Right cardiac atrium (tissue), 5 donors: ENCODE measurements at places on chromosomes 16 and 17. TPM values are rescaled to one million over a fixed set of nuclear protein-coding genes. Genes with fewer than 3 reads are reported as not detected.
A peak's percentile ranks its signal among the peaks of the same experiment; 100 is the strongest.

DNA sequence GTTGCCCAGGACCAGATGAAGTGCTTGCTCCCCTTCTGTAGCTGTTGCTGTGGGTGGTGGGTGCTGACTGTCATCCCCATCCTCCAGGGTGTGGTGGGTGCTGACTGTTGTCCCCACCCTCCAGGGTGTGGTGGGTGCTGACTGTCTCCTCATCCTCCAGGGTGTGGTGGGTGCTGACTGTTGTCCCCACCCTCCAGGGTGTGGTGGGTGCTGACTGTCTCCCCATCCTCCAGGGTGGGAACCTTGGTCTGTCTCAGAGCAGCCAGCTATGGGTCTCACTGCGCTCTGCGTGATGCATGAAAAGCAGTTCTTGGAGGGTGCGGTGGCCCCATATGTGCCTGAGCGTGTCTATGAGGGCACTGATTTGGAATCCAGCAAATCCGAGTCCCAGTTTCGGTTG, 163.8 kb downstream of the RPTOR start:
- no peak for DNase-seq

Gene TSPOAP1
- total RNA-seq: 21.5 TPM

- DNase-seq: no peak
These were observed 773 bp upstream of the PPM1D start for GRCh38 chr17:60599220-60599619.

DNA sequence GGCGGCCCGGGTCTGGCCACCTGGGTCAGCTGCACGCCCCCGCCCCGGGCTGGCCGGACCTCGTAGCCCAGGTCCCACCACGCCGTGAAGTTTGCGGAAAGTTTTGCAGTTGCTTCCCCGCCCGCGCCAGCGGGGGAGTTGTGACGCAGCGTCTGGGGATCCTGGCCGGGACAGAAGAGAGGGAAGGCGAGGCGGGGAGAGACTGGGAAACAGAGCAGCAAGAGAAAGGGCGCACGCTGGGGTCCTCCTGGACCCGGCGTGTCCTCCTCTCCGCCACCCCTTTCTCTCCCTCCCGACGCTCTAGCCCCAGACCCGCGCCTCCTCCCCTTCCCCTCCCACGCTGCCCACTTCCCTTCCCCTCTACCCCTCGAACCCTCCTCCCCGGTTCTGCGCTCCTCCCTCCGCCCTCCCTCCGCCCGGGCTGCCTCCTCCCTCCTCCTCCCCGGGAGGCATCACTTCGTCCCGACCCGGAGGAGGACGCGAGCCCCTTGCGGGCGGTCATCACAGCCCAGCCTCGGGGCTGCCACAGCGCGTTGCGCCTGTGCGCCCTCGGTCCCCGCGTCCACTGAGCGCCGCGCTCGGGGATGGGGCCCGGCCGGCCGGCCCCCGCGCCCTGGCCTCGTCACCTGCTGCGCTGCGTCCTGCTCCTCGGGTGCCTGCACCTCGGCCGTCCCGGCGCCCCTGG, at the start of gene MRC2:
TSS of gene MRC2 (plus strand) at position 452 of the 685 bp plus-strand sequence. CDS start at position 585, 133 bp downstream.
- peak; percentile 92 for DNase-seq

- DNase-seq: peak; percentile 90
These were observed 31.2 kb downstream of the CTU2 start for GRCh38 chr16:88737298-88738150.

GRCh38 chr16:54720259-54720658, 210.4 kb upstream of the IRX5 start:
- DNase-seq: no peak

DNA sequence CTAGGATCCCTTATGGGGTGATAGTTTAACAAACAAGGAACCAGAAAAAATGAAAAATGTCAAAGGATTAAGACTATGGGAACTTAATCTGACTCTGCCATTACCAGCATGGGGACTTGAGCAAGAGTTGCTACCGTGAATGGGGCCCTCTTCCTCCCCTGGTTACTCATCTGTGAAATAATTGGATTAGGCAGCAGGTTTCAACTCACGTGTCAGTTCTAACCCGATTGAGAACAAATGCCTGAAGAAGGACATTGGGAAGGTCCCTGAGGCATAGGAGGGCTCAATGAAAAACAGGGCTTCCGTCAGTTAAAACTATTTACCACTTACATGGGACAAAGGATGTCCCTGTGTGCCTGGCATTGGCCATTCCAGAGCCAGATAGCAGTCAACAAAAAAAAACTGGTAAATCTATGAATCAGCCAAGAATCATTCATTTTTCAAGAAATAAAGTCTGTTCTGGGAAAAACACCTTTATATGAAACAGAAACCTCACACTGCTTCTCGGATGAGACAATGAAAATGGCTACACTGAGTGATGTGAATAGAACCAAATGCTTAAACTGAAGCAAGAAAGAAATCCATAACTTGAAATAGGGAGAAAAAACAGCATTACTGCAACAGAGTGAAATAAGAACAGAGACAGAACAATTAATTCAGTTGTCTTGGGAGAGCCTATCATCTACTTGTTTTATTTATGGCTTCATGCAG, 104.3 kb downstream of the ADAMTS18 start:
- DNase-seq: no peak

Gene IGF2BP1
- total RNA-seq: not detected

DNA sequence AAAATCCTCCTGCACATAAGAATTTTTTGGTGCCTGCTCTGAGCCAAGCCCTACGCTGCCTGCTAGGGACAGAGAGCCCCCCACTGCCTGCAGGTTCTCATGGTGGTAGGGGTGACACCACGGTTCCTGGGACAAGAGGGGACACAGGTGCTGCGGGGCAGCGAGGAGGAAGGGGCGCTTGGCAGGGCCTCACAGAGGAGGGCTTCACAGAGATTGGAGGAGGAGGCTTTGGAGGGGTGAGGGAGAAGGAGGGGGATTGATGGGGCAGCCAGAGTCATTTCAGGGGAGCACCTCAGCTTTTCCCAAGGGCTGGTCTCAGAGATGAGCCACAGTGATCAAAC, 29.8 kb upstream of the GSG1L start:
- no peak for DNase-seq

GRCh38 chr16:56994311-56994710, 5.0 kb downstream of the NLRC5 start:
- no peak for DNase-seq

GRCh38 chr17:2338315-2338657, 985 bp downstream of the SGSM2 start:
- DNase-seq: no peak

- DNase-seq: no peak
These were observed 56.6 kb downstream of the TMEM186 start for GRCh38 chr16:8740775-8741355.

Gene MIS12
- total RNA-seq: 10.5 TPM

DNA sequence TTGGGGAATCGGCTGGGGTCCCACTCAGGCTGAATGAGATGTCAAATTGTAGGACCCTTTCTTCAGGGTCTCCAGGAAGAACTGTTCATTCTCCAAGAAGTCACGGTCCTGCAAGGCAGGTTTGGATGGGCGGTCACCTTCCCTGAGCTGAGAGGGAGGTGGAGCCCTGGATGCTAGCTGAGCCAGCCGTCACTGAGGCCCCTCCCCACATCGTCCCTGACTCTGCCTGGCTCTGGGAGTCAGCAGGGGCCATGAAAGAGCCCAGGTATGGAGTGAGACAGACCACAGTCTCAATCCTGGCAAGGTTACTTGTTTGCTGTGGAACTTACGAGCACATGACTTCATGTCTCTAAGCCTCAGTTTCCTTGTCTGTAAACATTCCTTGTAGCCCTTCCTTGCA, 6.0 kb upstream of the MRPL38 start:
- DNase-seq: no peak

Gene CD300LG
- 29.2 TPM for total RNA-seq

- no peak for DNase-seq
These were observed 23.5 kb downstream of the GSG1L start for GRCh38 chr16:28040039-28040438.

DNA sequence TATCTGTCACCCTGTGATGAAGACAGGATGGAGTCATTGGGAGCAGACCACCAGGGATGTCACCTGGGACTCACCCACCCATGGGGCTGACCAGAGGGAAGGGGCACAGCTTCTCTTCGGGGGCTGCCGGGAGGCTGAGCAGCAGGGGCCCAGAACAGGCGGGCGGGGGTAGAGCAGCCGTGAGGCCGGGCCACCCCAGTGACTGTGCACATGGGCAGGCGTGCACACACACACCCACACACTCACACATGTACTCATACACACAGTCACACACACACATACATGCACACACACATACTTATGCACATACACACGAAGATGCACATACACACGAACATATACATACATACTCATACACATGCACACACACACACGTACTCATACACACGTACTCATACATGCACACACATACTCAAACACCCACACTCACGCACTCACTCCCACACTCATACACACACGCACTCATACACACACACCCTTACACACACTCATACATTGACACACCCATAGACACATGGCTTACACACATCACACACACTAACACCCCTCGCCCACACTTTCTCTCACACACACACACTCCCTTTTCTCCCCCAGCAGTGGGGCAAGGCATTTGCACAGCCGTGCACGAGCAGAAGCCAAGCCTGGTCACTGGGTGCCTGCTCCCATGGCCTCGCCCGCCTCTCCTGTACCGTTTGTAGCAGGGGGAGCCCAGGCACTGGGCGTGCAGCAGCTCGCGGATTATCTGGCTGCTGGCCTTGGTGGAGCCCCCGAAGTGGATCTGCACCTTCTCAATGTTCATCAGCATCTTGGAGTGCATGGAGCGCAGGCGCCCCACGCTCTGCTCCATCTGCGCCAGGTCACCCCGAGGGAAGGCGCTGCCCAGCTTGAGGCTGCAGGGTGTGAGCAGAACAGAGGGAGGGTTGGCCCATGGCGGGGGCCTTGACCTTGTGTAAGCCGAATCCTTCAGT, 12.4 kb downstream of the UBALD2 start:
- DNase-seq: peak; percentile 42

- no peak for DNase-seq
These were observed 275.6 kb upstream of the C16orf82 start for GRCh38 chr16:26791169-26791568.

DNA sequence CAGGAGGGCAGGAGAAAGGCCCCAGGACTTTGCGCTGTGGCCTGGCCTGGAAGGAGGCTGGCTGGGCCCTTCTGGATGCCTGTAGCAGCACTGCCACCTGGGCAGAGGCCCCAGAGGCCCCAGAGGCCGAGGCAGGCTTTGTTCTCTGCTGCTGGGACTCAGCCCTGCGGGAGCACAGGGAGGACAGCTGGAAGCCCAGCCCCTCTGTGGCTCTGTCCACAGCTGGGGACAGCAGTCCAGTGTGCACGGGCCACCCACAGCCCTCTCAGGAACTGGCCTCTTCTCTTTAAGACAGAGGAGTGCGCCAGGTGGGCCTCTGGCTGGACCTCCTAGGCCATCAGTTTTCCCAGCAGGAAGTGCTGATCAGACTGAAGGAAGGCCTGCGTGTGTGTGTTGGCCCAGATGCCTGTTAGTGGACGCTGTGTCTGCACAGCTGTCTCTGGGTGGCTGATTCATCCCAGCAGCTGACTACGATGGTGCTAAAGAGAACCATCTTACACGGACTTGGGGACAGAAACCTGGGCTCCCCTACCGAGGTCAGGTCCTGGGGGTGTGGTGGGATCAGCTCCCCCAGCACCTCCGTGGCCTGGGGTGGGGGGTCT, 26.9 kb upstream of the ZNF750 start:
- DNase-seq: no peak

GRCh38 chr17:3848229-3848835, 2.3 kb upstream of the NCBP3 start:
- no peak for DNase-seq

- DNase-seq: peak; percentile 91
These were observed 10.1 kb downstream of the DYNC1LI2 start for GRCh38 chr16:66741169-66741900.

GRCh38 chr16:50251375-50252081, 14.8 kb upstream of the ADCY7 start:
- no peak for DNase-seq

Gene TMEM92
- total RNA-seq: not detected

- no peak for DNase-seq
These were observed 39.9 kb downstream of the CEP95 start for GRCh38 chr17:64546716-64547115.

DNA sequence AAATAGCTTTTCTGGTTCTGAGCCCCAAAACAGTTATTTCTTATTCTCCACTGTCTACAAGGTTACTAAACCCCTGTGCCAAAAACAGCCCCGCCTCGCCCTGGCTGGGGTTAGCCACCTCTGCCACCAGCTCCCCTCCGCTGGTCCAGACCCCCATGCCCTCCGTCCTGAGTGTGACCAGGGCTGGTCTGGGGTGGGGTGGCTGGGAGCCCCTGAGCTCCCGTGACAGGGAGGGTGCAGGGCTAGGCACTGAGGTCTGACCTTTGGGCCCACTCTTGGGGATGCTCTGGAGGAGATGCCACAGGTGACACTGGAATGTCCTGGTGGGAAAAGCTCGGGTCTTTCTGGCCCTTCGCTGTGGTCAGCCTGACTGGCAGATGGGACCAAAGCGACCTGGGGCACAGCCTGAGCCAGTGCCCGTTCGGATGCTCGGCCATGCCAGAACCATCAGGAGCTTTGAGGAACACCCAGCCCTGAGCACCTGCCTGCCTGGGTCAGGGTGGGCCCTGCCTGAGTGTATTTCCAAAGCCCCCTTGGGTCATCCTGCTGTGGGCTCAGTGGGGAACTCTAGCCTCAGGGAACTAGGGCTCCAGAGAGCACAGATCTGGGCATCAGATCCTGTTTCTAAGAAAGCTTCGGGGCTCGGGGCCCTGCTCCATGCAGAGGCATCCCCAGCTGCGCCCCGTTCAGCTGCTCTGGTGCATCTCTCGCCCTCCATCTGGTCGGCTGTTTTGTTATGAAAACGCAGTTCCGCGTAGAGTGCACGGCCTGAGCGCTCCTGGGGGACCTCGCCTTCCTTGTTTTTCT, 72.1 kb upstream of the GNG13 start:
- peak; percentile 7 for DNase-seq

Gene OR3A1
- total RNA-seq: not detected

GRCh38 chr16:19478505-19478904, 43.4 kb downstream of the GDE1 start:
- no peak for DNase-seq

DNA sequence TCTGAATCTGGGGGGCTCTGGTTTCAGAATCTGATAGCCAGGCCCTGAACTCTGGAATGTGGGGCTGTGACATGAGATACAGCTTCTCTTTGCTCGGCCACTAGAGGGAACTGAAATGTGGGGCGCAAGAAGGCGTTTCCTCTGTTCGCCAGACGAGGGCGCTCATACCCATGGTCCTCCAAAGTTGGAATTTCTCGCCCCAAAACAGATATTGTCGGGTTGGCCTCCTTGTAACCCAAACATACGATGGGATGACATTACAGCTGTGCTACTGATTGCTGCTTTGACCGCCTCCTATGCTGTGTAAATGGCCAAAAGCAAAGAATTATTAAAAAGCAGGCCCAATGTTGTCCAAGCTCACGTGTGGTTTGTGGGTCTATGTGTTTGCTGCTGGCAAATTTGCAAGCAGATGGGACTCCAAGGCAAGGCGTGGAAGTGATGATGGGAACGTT, 13.1 kb upstream of the MSI2 start:
- DNase-seq: peak; percentile 51

GRCh38 chr17:74736513-74737298, at the start of gene RAB37:
TSS of gene RAB37 (plus strand) at chr17:74737256. CDS start at chr17:74737273, 17 bp downstream.
- DNase-seq: peak; percentile 60

Gene TEX14
- total RNA-seq: 0.15 TPM
